ENCODE measurements at places on chromosomes 7 and 10. TPM values are rescaled to one million over a fixed set of nuclear protein-coding genes. Genes with fewer than 3 reads are reported as not detected.

GRCh38 chr7:18829858-18830285 lies 287.6 kb downstream of the TWIST1 start:
- DNase-seq = no peak
- H3K4me3 ChIP-seq = no peak overlapping the region
- H3K27me3 ChIP-seq = no peaks in the 10 kb centered on the region
- no peak overlapping the region for H3K27ac ChIP-seq

Gene UTF1
- total RNA-seq = not detected

DNA sequence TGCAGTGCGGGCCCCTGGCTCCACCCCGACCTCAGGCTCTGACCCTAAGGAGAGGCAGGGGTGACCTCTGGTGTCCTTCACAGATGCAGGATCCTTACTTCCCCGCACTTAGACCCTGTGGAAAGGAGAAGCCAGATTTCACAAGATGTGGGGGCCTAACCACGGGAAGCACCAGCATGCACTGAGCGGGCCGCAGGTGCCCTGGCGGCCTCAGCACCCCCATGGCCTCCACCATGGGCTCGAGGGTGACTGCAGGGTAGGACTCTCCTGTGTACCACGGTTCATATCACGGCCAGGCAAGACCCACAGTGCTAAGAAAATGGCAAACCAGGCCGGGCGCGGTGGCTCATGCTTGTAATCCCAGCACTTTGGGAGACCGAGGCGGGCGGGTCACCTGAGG lies 410.0 kb upstream of the FOXK1 start:
- H3K27ac ChIP-seq = no peak overlapping the region
- H3K36me3 ChIP-seq = no peaks in the 10 kb centered on the region
- H3K4me3 ChIP-seq = no peak overlapping the region
- no peak for DNase-seq
- H3K27me3 ChIP-seq = no peaks in the 10 kb centered on the region
- no peaks in the 10 kb centered on the region for H3K4me1 ChIP-seq

Gene ANXA8
- not detected for total RNA-seq
